ENCODE measurements at places on chromosomes 16 and 17.

DNA sequence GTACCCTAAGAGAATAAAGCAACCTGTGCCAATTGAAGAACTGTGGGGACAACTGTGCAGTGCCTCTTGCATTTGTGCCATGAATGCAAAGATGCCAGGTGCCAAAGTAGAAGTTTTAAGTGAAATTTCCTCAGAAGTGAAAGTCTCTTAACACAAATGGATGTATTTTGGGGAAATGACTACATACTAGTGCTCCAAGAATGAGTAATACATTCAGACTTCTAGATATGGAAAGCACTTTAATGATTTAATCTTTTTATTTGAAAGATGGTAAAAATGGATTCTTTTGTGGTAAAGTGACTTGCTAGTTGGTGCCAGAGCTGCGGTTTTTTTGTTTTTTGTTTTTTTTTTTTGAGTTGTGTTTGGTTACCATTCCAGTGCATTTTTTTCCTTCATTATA lies 15.0 kb downstream of the UTP18 start:
- no peak for DNase-seq

- no peak for DNase-seq
Measured at GRCh38 chr17:9125722-9126121, 104.4 kb downstream of the NTN1 start.

DNA sequence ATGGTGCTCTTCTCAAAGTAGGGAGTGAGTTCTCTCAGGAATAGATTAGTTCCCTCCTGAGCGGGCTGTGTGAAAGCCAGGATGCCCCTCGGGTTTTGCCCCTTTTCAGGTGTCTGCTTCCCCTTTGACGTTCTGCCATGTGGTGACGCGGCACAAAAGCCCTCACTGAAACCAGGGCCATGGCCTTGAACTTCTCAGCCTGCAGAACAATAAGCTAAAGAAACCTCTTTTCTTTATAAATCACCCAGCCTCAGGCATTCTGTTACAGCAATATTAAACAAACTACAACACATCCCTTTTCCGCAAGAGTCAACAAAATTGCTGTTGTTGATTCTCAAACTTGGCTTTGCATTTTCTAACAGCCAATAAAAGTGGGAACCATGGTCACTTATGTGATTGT lies 15.5 kb upstream of the CACNG5 start:
- DNase-seq = no peak

GRCh38 chr17:42101513-42102292 lies 3.4 kb upstream of the ZNF385C start:
- peak; percentile 13 for DNase-seq

DNA sequence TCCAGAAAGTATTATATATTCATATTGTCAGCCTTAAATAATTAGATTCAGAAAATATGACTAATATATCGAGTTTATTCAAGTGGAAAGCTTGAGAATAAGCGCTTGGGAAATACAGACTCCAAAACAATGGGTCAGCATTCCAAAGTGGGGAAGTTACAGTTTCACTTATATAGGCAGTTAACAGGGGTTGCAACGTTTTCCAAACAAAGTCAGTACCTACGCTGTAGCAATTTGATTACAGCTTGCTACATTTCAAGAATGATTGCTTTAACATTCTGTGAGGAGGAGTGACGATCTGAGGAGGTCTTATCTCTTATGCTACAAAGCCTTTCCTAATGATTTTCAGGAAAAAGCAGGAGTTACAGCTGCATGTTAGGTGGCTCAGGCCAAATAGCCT lies 34.2 kb upstream of the HS3ST3A1 start:
- no peak for DNase-seq

- DNase-seq = no peak
Measured at GRCh38 chr17:63189082-63189481, 223.0 kb downstream of the TANC2 start.

DNA sequence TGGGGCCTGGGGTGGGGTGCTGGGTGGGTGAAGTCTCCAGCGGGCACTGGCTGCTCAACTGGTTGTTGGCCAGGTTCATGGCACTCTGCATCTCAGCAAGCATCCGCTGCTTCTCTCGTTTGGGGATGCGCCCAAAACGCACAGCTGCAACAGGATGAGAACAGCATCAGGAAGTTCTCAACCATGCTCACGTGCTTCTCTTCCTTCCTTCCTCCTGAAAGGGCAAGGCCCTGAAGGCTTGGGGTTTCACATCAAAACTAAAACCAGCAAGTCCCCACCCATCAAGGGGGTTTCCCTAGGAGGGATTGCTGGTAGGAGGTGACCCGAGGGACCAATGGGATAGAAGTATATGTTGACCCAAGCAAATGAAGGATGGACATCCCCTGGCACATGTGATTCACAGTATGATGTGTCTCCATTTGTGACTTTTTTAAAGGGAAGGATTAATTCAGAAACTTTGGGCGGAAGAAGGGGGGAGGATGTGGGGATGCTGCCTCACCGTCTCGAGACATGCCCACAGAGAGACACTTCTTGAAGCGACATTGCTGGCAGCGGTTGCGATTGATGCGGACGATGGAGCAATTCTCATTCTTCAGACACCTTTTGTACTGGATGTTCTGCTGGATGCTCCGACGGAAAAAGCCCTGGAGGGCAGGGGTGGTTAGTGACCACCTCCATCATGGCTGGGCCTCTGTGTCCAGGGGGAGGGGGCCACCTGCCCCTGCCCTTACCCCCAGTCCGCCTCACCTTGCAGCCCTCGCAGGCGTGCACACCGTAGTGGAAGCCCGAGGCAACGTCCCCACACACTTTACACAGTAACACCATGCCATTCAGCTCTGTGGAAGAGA lies 4.2 kb downstream of the NR1D1 start:
- DNase-seq = no peak

DNA sequence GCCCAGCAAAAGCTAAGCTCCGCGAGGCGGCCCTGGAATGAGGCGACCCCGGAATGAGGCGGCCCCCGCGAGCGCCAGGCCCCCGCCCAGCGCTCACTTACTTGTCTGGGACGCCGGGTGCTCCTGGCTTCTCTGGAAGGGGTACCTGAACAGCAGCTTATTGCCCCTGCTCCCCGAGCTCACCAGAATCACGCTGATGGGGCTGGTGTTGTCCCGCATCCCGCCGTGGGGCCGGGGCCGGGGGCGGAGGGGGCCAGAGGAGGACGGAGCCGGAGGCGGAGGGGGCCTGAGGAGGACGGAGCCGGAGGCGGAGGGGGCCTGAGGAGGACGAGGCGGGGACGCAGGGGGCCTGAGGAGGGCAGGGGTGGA lies 440 bp downstream of the NPRL3 start:
- DNase-seq = no peak

GRCh38 chr16:9119795-9120194 lies 28.4 kb downstream of the HAPSTR1 start:
- DNase-seq = peak; percentile 55

GRCh38 chr17:1354030-1354429 lies 46.0 kb downstream of the YWHAE start:
- no peak for DNase-seq

- DNase-seq = no peak
Measured at GRCh38 chr17:50945779-50946222, 79.6 kb upstream of the TOB1 start.

DNA sequence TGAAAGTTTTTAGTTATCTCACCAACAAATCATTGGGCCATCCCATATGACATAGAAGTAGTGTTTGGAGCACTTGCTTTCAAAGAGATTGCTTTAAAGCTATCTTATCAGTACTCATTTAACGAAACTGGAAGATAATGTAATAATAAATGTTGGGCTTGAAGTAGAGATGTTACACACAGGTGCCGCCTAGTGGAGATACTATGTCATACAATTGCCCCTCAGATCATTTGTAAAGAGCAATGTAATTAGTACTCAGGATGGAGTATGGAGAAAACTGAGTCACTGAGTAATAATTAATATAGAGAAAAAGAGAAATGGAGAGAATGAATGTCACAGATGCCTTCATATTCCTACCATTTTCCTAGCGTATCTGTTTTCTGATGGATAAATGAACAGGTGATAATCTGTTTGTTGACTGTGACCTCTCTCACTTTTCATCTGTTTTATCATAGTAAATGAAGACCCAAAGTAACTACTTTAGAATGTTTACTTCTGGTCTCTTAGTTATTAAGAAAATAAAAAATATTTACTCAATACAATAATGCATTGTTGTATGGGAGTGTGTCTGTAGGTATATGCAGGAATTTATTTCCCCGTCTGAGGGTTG lies 80.4 kb downstream of the EFCAB5 start:
- peak; percentile 13 for DNase-seq

- no peak for DNase-seq
Measured at GRCh38 chr16:12620150-12620549, 183.5 kb downstream of the CPPED1 start.

DNA sequence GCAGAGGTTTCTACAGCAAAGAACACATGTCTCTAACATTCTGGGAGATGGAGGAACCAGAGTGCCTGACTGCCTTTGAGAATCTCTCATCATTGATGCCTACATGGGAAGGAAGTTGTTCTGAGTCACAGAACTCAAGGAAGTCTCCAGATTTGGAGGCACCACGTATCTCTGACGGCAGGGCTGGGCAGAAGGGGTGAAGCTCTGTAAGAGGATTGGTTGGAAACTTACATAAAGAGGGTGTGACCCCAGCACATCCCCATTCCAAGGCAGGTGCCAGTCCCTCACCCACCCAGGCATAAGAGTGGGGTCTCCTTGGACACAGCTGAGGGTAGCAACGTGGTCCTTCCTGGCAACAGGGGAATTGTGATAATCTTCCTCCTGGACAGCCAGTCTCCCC lies 17.4 kb downstream of the TNFRSF13B start:
- DNase-seq = no peak

- no peak for DNase-seq
Measured at GRCh38 chr17:40176754-40177110, 538 bp upstream of the RAPGEFL1 start.

DNA sequence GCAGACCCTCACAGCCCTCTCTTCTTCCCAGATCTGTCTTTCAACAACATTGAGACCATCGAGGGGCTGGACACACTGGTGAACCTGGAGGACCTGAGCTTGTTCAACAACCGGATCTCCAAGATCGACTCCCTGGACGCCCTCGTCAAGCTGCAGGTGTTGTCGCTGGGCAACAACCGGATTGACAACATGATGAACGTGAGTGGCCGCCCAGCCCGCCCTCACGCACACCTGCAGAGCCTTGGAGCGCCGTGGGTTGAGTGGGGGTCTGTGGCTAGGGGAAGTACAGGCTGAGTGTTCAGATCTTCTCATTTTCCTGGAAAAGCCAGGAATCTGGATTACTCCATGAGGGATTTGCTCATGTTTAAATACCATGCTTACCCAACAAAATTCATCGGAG lies 15.2 kb downstream of the DRC3 start:
- no peak for DNase-seq

GRCh38 chr16:50067290-50067853 lies 1.6 kb downstream of the HEATR3 start:
- peak; percentile 29 for DNase-seq

DNA sequence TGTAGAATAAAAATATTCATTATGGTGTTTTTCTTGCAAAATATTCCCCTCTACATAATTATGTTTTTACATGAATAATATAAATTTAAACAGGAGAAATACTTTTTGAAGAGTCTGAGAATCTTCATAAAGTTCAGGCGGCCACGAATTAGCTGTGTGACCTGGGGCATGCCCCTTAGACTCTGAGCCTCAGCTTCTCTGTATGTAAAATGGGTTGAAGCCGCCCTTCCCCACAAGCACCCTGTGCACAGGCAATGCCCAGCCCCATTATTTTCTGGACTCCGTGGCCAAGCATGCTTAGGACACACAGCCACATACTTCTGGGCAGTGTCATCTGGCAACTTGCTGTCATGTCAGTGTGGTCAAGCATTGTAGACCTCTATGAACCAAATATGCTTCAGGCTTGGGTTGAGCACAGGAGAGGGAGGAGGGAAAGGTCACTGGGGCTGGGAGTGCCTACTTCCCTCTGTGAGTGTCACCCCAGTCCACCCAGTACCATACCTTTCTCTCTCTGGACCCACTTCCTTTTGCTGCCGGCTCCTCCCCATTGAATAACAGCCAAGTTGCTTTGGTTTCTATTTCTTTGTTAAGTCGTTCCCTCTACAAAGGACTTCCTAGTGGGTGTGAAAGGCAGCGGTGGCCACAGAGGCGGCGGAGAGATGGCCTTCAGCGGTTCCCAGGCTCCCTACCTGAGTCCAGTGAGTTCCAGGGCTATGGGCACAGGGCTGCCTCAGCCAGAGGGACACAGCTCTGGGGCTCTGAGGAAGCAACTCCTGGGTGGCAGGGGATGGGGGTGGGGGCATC lies at the start of gene LGALS9:
Gene LGALS9, plus strand, starts transcription at position 582 of the 804 bp plus-strand sequence. Its CDS starts 78 bp downstream, at position 660.
- no peak for DNase-seq

DNA sequence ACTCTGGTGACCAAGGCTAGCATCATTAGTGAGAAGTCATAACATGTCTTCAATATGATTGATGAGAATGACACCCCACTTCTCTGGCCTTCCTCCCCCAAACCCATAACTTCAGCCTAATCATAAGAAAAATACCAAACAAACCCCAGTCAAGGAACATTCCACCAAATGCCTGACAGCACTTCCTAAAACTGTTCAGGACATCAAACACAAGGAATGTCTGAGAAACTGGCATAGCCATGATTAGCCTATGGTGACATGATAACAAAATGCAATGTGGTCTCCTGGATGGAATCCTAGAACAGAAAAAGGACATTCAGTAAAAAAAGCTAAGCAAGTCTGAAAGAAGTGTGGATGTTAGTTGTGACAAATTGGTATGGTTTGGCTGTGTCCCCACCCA lies 24.7 kb upstream of the TBX4 start:
- DNase-seq = no peak

- no peak for DNase-seq
Measured at GRCh38 chr16:46632778-46633733, 11.9 kb upstream of the SHCBP1 start.

GRCh38 chr17:30372755-30373154 lies 6.0 kb upstream of the CPD start:
- DNase-seq = no peak

GRCh38 chr17:61402978-61403800 lies 3.5 kb downstream of the TBX2 start:
- no peak for DNase-seq

GRCh38 chr17:43587647-43588046 lies 41.5 kb upstream of the ETV4 start:
- no peak for DNase-seq

GRCh38 chr16:69890114-69890891 lies 60.8 kb upstream of the CLEC18A start:
- no peak for DNase-seq

- DNase-seq = no peak
Measured at GRCh38 chr16:46918905-46919792, 35.0 kb downstream of the GPT2 start.

GRCh38 chr16:17348042-17348783 lies 122.5 kb downstream of the XYLT1 start:
- DNase-seq = no peak

All from AG04450 (cell line).